Activated CD8-positive, alpha-beta memory T cell treated with anti-CD3 and anti-CD28 coated beads, Interleukin-2, amount 50 U/mL, for 48 hours (primary cell): ENCODE measurements at places on chromosomes 11 and 22.
A peak's percentile ranks its signal among the peaks of the same experiment; 100 is the strongest.

DNA sequence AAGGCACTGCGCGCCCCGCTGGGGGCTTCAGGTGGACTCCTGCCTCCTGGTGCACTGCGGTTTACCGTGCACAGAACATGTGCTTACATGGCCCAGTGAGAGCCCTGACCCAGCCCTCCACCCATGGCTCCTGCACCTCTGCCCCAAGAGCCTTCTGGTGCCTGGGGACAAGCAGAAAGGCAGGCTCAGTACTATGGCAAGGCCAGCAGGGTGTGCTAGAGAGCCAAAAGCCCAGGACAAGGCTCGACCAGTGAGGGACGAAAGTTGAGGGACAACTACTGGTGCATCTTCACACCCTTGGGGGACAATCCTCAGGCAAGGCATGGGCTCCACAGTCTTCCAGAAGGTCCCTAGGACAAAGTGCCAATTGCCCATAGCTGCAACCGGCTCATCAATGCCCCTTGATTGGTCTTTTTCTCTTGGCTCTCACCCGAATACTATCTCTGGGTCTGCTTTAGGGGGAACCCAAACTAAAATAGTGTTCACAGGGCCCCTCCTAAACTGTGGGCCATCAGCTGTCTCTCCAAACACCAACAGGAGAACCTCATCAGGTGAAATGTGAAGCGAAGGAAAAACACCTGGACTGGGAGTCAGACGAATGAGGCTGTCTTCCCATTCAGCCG, 13.5 kb downstream of the PGA5 start:
- DNase-seq = peak; percentile 87

GRCh38 chr11:29190313-29190712, 826.5 kb downstream of the KCNA4 start:
- no peak for DNase-seq

DNA sequence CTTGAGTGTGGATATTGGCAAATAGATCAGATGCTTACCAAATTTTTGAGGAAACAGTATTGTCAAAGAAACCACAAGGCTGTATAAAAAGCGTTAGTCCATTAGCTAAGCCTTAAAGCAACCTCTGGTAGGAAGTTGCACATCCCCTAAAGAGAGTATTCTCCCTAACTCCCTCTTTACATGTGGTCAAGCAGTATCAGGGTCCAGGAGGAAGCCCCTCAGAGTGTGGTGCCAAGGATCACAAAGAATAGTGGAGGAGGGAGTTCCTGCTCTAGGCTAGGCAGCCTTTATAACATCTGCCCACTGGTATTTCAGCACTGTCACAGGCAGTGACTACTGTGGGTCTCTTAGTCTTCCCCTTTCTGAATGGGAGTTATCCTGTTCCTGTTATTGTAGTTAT, 18.8 kb upstream of the AMPD3 start:
- no peak for DNase-seq

DNA sequence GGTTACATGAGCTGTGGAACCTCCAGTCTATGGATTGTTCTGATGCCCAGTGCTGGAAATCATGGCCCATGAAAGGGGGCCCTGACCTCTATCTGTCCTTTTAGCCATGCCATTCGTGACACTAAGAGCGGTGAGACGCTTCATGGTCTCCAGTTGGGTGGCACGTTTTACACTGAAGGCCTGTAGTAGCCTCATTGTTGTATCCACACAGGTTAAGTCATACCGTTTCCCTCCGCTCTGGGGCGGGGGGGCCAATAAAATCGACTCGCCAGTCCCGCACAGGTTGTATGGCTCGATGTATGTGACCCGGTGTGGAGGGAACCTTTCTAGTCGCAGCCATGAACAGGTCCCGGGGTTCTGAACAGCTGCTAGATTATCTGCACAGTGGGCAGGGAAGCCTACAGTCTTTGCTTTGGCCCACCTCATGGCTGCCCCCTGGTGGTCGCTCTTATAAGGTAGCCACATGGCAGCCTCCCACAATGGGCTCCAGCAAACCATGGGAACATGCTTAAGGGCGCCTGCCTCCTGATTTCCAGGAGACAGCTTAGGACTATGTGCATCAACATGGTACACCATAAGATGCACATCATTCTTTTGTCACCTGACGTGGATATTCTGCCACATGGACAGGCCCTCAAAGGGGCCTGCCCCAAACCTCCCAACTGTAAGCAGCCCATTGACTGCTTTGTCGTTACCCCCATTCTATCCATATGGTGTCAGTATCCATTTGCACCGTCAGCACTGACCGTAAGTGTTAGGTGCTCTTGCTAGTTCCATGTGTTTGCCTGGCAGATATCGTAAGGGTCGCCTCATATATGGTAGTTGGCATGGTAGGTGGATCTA, 19.7 kb upstream of the APOL3 start:
- peak; percentile 97 for DNase-seq

- no peak for DNase-seq
Observed at GRCh38 chr22:46528121-46528610, 9.3 kb downstream of the CELSR1 start.

DNA sequence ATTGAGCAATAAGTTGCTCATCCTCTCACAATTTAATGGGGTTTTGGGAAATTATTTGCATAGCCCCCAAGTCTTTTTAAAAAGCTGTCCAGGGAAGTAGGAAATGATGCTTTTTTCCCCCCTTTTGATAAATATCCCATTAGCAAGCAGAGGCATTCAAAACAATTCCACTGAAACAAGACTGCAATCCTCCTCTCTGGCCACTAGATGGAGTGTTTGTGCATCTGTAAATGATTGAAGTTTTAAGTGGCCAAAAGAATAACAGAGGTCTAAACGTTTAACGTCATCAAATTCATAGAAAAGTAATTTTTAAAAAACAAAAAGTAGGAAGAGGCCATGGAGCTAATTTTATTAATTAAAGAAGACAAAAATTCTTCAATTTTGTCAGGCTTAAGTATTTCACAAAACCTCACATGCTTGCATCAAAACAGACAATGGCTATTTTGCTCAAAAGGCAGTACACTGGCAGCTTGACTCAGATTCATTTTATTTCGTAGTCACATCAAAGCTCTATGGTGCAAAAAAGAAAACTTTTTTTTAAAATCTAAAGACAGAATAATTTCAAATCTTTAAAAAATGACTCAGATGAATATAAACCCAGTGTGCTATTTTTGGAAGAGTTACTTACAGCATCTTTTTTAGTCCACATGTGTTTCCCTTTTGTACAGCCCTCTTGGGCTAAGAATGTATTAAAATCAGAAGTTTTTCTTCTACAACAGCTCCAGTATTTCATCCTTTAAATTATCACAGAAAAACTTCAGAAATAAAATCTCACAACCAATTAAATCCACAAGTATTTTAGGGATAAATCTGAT, 17.8 kb downstream of the CHORDC1 start:
- DNase-seq = no peak

DNA sequence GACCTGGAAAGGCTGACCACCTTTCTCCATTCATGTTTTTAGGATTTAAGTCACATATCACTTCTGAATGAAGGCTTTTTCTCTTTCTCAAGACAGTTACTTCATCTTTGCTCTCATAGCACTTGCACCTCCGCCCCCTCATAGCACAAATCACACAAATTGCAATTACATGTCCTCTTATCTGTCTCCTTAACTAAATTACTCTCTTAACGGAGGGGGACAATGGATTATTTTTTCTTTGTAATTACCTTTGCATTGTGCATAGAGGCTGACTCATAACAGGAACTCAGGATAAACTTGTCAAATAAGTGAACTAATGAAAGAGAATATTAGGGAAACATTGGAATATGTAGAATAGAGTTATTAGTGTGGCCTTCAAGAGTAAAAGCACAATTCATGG, 94.7 kb downstream of the MUC15 start:
- no peak for DNase-seq

DNA sequence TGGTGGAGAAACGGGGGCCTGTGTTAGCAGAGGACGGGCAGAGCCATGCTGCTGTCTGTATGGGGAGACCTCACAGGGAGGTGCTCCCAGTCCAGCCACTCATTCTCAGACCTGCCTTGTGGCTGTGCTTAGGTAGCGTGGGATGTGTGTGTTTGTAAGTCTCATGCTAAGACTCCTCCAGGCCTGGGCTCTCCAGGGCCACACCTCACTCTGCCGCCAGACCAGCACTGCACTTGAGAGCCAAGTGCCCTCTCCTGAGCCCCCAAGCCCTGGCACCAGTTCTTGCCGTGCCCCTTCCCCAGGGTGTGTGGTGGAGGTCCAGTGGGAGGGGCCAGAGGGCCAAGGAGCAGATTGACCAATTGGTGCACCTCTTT, 108.8 kb downstream of the BCR start:
- no peak for DNase-seq

DNA sequence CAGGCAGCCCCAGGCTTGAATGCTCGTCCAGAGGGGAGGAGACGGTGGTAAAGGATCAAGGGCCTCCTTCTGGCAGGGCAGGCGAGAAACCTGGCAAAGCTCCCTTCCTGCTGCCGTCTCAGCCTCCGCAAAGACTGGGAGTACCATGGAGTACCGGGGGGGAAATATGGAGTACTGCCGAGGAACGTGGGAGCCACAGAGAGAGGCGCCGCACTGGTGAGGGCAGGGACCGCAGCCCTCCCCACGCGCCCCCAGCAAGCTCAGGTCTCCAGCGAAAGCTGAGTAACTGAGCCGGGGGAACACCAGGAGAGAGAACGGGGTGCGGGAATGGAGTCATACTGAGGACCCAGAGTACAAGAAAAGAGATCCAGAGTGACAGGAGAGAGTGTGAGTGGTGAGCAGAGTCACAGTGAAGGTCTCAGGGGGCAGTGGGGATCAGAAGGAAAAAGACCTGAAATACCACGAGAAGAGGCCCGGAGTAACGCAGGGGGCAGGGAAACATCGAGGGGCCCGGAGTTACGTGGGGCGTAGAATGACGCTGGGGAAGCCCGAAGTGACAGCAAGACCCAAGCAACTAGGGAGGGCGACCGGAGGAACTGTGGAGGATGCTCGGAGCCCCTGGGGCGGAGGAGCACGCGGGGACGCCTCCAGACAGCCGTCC, 740 bp downstream of the EML3 start:
- peak; percentile 80 for DNase-seq

DNA sequence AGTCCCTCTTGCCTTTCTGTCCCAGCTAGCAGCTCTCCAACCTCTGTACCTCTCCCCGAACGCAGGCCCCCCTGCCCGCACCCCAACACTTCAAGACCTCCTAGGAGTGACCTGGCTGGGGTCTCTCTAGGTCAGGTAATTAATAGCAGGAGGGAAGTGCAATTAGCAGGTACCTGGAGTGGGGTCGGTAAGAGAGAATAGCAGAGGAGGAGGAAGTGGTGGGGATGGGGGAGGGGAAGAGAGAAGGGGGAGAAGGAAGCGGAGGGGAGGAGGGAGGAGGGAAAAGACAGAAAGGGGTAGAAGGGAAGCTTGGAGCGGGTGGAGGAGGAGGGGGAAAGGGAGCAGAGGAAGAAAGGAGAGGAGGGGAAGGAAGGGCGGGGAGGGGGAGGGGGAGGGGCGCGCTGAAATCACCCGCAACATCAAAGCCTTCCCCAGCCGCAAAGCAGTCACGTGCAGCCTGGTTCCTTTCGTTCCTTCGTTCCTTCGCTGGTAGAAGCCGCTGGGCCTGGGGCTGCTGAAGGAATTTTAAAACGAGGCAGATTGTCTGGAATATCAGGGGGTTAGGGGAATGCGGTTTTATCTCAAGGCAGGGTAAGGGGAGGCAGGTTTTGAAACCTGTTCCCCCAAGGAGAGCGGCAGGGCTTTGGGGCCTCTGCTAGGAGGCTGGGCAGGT, 29.3 kb upstream of the TCF20 start:
- DNase-seq = no peak

GRCh38 chr22:26903030-26903856, 245.9 kb downstream of the MIAT start:
- no peak for DNase-seq

DNA sequence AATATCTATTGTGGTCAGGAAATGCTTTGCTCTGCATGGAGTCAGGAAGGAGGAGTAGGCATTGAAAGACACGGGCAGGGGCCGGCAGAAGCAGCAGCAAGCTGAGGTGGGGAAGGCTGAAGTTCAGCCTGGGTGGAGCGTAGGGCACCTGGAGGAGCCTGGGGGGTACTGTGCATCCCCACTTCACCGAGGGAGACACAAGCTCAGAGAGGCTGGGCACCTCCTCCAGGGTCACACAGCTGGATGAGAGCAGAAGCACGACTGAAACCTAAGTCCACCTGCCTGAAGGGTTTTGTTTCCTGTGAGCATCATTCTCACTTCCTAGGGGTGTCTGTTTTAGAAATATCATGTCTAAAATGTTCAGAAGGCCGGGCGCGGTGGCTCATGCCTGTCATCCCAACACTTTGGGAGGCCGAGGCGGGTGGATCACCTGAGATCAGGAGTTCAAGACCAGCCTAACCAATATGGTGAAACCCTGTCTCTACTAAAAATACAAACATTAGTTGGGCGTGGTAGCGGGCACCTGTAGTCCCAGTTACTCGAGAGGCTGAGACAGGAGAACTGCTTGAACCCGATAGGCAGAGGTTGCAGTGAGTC, 138.3 kb downstream of the MPPED1 start:
- DNase-seq = peak; percentile 22

GRCh38 chr11:93196816-93197379, 893 bp downstream of the SLC36A4 start:
- no peak for DNase-seq

DNA sequence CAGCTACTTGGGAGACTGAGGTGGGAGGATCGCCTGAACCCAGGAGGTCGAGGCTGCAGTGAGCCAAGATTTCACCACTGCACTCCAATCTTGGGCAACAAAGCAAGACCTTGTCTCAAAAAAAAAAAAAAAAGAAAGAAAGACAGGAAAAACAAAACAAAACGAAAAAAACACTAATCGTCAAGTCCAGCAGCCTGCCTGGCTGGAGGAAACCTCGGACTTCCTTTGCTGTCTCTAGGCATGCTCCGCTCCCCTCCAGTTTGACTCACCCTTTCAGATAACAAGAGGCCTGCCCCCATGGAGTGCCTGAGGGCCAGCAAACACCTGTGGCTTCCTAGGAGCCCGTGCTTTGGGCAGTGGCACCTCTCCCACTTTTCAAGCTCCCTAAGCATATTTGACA, 28.8 kb upstream of the CHKA start:
- DNase-seq = no peak

GRCh38 chr22:45968003-45968650, 8.8 kb downstream of the WNT7B start:
- no peak for DNase-seq

GRCh38 chr11:69352166-69352565, 58.2 kb downstream of the MYEOV start:
- DNase-seq = no peak

DNA sequence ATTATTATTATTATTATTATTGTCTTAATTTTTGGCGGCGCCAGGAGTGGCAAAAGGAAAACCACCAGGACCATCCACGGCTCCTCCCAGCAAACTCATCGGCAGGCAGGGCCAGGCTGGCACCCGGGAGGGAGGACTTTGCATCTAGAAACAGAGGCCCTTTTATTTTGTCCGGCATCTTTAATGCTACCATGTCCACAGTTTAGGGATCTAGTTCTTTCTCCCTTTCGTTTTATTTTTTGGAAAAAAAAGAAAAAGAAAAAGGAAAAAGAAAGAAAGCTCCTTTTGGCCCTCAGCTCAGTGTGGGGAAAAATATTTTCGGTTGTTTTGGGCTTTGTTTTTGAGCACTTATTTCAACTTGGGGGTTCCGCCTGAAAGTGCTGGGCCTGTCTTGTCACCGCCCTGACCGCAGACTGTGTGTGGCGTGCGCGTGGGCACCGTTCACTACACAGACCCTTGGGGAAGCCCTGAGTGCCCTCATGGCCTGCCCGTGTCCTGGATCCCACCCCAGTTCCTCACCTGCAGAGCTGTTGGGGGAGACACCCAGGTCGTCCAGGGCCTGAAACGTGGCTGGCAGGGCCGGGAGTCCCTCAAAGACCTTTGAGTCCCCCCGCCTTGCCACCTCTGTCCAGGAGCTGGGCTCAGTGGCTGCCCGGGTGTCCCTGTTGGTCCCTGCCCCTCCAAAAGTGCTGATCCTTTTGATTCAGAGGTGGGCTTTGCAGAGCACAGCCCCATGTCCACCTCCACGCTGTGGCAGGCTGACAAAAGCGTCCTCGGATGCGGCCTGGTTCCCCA, 69.1 kb upstream of the PPARA start:
- no peak for DNase-seq
